Choroid plexus epithelial cell (primary cell): ENCODE measurements at places on chromosomes 4 and X.

- peak; percentile 97 for DNase-seq
These were observed 53.2 kb downstream of the C4orf51 start for GRCh38 chr4:145732895-145733880.

DNA sequence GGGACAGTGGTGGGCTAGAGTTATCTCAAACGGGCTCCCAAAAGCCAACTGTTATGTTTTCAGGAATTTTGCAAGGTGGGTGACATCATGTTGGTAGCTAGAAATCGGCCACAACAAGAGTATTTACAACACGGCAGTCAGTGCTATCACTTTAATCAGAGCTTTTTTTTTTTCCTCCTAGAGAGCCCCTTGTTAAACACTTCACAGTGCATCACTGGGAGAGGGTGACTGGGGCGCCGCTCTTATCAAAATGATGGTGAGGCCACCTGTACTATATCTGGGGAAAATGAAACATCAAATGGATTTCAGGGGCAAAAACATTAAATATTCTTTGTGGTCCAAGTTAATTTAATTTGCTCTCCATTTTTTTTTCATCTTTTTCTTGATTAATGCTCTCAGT, 44.9 kb downstream of the MAMLD1 start:
- DNase-seq: no peak

DNA sequence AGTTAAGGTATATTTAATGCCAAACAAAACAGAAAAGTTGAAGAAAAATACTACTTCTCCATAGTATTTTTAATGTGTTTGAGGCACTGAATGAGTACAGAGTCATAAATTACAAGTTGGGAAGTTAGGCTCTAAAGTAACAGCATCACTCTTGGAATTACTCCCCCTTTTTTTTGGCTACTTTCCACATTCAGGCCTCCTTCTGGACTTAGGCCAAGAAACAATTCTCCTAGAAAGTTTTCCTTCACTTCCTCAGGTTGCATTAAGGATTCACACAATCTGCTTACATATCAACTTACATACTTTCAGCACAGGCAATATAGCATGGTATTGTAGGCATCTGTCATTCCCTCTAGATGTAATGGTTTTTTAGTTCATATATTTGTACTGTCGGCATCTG, 52.1 kb downstream of the TMEM165 start:
- DNase-seq: peak; percentile 57

- DNase-seq: peak; percentile 22
These were observed 5.2 kb upstream of the CXCL2 start for GRCh38 chr4:74104145-74104544.

DNA sequence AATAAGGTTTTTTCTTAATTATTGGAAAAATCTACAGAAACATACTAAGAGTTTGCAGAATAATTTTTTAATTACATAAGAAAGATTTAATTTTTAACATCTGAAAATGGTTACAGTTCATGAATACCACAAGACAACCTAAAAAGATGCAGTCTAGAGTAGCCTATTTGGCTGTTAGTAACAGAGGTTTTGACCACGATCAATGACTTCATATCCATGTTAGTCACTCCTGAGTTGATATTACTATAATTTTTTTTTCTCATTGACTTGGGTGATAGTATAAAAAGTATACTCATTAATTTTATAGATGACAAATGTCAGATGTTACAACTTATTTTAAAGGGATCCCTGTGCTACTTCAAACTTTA, 272.5 kb downstream of the DCTD start:
- DNase-seq: peak; percentile 46

- peak; percentile 66 for DNase-seq
These were observed 11.7 kb downstream of the OTUD5 start for GRCh38 chrX:48945517-48946348.

DNA sequence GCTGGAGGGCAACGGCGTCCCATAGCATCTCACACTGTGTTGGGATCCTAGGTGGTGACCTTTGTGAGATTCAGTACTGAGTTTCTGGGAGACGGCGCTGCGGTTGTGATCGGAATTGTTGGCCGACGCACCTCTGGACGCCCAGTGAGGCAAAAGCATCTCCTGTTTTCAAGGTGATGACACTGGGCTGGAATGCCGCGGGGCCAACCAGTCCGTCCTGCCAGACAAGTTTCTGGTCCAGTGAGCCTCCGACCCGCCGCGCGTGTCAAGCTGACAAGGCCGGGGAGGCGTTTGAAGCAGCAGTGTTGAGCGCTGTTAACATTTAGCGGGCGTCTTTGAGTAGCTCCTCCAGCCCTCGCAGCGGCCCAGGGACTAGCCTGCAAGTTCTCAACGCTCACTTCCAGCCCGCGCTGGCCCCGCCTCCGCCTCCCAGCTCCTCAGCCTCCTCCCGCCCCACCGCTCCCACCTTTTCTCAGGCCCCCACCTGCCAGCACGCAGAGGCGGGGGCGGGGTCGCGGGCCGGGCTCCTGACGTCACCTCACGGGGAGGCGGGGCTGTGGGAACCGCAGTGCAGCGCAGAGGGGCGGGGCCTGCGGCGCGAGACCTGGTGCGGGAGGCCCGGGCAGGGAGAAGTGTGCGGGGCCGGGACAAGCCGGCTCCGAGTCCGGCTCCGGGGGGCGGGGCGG, 482 bp upstream of the CDS1 start:
- DNase-seq: peak; percentile 62

DNA sequence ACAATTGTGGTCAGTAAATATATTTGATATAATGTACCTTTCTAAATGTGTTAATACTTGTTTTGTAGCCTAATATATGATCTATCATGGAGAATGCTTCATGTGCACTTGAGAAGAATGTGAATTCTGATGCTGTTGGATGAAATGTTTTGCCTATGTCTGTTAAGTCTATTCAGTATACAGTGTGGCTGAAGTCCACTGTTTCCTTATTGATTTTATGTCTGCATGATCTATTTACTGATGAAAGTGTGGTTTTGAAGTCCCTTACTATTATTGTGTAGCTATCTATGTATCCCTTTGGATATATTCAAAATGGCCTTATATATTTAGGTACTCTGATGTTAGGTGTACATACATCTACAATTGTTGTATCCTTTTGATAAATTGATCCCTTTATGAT, 515.8 kb upstream of the EPHA5 start:
- DNase-seq: no peak

- no peak for DNase-seq
These were observed 122.5 kb downstream of the ADAMTS3 start for GRCh38 chr4:72446353-72447055.

- no peak for DNase-seq
These were observed 4.3 kb upstream of the MAP7D3 start for GRCh38 chrX:136255541-136255940.

DNA sequence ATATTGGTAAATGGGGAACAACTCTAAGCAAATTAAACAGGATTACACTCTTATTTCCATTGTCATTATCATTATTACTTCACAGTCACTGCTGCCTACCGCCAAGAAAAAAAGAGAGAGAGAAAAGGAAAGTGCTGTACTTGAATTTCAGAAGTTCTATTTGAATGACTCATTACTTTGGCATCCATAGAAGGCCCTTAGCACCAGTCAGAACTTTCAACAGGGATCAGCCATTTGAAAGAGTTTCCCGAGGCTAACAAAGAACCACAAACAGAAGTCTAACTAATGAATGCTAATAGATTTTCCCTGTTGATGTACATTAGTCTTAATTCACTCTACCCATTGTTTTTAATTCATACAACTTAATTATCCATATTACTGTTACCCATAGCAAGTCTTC, 116.3 kb downstream of the SHROOM4 start:
- peak; percentile 86 for DNase-seq

DNA sequence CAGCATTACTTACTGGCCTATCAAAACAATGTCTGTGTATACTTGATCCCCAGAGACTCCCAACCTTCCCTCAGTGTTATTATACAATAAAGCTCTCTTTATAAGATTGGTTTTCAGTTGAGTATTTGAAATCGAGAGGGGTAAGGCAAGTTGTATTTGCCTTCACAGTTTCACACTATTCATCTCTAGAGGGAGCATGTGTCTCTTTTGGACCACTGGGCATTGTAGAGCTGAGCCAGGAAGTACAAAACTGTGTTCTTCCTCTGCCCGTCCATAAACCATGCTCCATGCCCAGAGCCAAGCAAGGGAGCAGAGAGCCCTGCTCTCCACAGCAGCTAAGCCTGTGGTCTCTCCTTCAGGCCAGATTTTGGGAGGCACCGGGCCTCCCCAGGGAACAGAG, 61.5 kb upstream of the HHIP start:
- peak; percentile 35 for DNase-seq

DNA sequence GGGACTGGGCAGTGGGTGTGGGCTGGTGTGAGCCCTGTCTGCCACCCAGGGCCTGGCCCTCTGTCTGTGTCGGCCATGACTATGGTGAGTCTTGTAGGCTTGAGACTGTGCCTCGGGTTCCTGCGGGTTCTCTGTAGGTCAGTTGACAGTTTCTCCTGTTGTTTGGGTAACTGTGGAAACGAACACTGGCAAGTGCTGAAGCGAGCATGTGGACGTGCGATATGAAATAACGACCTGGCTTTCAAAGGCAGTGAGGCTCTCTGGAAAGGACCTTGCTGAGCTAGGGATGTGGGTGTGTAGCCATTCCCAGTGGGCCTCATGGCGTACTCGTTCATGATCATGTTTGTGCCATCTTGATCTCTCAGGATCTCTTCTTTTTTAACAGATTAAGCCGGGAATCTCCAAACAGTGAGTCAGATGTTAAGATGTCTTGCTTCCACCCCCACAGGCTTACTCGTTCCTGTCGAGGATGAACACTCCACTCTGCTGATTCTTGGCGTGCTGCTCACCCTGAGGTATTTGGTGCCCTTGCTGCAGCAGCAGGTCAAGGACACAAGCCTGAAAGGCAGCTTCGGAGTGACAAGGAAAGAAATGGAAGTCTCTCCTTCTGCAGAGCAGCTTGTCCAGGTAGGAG, 41.3 kb downstream of the HTT start:
- peak; percentile 68 for DNase-seq

DNA sequence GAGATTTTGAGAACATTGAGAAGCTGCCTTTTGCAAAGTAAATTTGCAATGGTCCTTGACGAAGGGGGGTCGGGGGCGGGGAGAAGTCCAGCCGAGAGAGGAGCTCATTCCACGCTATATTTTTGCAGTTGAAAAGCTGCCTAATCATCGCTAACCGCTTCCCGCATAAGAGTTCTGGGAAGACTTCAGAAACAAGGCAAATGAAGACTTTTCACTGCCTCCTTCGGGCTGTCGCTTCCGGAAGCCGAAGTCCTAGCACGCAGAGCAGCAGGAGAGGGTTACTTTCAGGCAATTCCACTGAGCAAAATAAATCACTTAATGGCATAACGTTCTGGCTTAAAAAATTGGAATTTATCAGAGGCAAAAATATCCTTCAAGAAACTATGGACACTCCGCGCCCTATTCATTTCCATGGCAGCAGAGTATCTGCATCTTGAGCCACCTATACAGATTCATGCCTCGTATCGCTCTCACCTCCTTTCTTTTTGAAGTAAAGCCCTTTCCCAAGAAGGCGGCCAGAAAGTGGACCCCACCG, 2.6 kb upstream of the LRAT start:
- DNase-seq: no peak

- no peak for DNase-seq
These were observed 22.3 kb upstream of the NAT8L start for GRCh38 chr4:2036866-2037265.

- no peak for DNase-seq
These were observed 32.7 kb upstream of the ZNF280C start for GRCh38 chrX:130301405-130301804.

DNA sequence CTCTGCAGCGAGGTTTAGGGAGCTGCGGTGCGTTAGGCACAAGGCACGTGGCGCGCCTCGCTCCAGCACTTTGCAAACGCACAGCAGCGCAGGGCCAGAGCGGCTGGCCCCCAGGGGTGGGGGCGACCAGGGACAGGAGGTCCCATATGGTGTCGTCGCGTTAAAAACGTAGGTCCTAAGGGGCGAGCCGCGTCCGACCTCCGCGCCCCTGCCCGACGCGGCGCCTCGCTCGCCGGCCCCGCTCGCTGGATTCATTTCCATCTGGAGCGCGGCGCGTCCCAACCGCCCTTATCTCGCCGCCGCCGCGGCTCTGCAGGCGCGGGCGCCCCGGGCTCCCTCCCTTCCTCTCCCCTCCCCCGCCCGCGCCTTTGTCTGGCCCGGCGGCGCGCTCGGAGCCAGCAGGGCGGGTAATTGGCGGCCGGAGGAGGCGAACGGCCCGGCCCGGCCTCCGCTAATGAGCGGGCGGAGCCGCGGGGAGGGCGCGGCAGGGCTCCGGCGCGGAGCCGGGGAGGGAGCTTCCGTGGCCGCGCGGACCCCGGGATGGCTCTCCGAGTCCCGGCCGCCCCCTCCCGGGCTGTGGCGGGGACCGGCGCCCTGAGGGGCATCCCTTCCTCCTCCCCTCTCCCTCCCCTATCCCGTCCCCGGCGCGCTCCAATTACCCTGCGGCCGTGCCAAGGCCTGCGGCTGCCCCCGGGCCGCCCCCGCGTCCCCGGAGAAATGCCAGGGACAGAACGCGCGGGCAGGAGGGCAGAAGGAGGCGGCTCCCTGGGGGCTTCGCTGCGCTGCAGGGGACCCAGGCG, 409.0 kb downstream of the BCOR start:
- DNase-seq: no peak

DNA sequence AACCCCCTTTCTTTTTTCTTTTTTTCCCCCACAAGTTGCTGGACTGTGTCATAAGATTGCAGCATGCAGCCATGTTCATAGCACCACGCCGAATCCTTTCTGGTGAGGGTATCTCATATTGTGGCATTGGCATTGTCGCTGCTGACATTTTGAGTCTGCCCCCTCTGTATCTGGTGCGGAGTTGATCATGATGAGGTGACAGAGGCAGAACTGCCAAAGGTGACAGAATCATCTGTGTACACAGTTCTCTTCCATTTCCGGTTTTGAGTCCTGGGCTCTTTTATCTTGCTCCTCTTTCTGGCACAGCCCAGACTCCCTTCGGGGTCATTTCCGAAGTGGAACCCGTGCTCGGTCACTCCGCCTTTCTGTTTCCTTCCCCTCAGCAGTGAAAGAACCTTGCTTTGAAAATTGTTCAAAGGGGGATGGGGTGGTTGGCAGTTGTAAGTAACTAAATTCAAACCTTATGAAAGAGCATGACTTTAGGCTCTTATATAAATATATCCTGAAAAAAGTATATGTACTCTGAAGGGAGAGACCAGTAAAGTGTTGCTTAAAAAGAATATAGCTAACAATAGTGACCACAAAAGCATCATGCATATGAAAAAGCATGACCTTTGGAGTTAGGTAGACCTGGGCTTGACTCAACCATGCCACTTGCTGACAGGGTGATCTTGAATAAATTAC, 55.0 kb upstream of the BMP2K start:
- no peak for DNase-seq
